ENCODE measurements at places on chromosomes 2 and 18.

DNA sequence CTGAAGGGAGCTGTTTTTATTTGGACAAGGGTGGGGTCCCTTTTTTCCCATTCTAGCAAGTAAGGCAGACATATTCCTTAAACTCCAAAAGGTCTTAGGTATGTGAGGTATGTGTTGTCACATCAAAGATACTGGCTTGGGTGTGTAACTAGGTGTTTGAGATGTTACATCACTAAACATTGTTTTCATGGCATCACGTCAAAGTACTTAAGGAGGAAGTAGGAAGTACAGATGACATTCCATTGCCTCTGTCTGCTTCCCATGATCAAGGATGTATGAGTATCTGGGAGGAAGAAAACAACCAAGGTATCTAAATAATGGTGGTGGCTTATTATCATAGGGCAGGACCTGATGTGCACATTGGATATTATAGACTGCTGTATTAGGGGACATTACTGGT is 39.3 kb downstream of the CD302 start:
- no peak for DNase-seq

- no peak for DNase-seq
These were observed 9.3 kb upstream of the TSN start for GRCh38 chr2:121746071-121746578.

DNA sequence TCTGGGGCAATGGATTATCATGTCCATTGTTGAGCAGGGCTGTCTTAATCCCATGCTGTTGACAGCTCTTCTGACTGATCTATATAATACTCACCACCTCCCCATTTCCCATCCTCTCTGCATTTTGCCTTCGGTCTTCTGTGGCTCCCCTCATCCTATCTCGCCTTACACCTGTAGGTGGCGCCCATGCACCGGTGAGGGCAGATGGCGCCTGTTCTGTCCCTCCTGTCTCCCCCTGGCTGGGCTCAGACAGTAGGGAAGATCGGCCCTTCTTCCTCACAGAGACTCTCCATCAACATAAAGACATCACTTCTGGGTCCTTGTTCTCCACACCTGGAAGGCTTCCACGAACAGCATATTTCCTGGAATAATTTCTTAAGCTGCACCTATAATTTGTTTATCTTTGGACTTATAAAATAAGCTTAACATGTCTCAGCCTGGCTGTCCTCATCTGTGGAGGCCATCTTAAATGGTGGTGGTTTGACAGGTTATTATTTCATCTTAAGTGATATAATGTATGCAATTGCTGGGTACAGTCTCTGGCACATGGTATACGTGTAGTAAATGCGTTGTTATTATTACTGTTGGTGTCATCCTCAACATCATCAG is 10.9 kb upstream of the CDH20 start:
- DNase-seq: no peak

- no peak for DNase-seq
These were observed 129.4 kb downstream of the MCFD2 start for GRCh38 chr2:46786228-46786627.

DNA sequence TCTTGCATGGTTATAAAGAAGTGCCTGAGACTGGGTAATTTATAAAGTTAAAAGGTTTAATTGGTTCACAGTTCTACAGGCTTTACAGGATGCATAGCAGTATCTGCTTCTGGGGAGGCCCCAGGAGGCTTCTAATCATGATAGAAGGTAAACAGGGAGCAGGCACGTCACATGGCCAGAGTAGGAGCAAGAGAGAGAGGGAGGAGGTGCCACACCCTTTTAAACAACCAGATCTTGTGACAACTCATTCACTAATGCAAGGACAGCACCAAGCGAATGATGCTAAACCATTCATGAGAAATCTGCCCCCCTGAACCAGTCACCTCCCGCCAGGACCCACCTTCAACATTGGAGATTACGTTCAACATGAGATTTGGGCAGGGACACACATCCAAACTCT is 141.1 kb downstream of the EN1 start:
- DNase-seq: no peak

GRCh38 chr2:55923091-55923981 is at the start of gene EFEMP1:
TSS of gene EFEMP1 (minus strand) at chr2:55923782. CDS start at chr2:55922440, 1,342 bp downstream.
- no peak for DNase-seq

DNA sequence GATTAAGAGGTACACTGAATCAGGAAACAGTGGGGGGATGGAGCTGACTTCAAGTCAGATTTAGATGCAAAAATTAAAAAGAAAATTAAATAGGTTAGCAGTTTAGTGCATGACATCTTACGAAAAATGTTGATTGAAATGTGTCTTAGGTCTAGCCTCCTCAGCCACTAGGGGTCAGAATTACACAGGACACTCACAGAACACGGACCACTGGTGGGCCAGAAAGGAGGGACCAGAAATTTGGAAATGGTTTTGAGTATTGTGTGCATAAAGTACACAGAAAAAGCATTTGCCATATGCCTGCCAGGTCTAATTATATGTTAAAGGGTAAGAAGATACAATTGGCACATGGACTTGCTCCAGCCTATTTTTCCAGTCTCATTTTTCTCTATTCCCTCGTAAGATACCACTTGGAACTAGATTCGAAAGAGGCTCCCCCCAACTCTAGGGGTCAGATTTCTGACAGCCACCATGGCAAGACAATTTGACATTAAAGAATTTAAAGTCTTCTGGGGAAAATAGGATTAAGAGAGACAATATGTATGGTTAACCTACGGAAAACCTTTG is 550.2 kb upstream of the SETBP1 start:
- no peak for DNase-seq

GRCh38 chr18:27887711-27888495 is 289.0 kb downstream of the CDH2 start:
- no peak for DNase-seq

DNA sequence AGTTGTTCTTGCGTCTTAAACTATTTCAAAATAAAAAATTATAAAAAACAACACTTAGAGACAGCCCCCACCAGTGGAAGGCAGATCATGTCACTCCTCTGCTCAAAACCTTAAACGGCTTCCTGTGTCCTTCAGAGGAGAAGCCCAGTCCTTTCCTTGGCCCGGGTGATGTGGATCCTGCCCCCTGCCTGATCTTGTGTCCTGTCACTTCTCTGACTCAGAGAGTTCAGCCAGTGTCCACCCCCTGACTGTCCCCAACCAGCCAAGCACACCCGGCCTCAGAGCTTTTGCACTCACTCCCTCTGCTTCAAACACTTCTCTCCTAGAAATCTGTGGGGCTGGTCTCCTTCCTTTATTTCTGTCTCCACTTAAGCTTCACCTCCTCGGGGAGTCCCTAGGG is 35.4 kb downstream of the TOGARAM2 start:
- DNase-seq: no peak

- DNase-seq: no peak
These were observed 55.4 kb upstream of the SMIM21 start for GRCh38 chr18:75482880-75483279.

DNA sequence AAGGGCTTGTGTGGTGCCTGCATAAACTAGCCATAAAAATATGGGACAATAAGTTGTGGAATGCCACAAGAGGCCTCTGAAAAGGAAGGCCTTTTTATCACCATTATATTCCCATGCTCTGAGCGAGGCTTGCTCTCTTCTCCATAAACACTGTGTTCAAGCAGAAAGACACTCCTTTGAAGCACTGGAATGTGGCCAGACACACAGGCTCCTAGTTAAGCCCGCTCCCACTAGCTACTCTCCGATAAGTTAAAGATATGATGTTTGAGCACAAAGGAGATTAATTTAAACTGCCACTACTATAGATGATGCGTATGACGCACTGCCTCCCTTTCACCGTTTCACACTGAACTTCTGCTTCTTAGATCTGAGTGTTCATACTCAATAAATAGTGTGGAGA is 188.7 kb upstream of the TWIST2 start:
- no peak for DNase-seq

DNA sequence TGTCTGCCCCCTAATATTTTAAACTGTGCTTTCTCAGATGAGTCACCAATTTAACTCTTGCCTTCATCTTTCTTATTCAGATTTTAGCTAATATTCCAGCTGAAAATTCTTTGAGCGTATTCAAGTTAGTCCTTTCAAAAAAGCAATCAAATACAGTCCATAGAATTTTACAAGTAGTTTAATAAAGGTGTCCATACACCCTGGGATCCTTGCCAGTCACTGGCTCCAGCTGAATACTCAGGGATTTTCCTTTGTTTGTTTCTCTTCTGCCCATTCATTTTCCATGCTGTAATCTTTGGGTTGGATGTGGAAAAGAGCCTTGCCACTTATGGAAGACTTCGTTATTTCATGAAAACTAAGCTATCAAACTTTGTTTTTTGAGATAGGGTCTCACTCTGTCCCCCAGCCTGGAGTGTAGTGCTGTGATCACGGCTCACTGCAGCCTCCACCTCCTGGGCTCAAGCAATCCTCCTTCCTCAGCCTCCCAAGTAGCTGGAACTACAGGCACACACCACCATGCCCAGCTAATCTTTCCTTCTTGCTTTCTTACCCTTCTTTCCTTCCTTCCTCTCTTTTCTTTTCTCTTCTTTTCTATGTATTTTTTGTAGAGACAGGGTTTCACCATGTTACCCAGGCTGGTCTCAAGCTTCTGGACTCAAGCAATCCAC is 34.0 kb downstream of the VSNL1 start:
- no peak for DNase-seq

- DNase-seq: no peak
These were observed 126.2 kb downstream of the PDE1A start for GRCh38 chr2:182300608-182301007.

- DNase-seq: no peak
These were observed 7.9 kb upstream of the INHBB start for GRCh38 chr2:120338015-120338414.

DNA sequence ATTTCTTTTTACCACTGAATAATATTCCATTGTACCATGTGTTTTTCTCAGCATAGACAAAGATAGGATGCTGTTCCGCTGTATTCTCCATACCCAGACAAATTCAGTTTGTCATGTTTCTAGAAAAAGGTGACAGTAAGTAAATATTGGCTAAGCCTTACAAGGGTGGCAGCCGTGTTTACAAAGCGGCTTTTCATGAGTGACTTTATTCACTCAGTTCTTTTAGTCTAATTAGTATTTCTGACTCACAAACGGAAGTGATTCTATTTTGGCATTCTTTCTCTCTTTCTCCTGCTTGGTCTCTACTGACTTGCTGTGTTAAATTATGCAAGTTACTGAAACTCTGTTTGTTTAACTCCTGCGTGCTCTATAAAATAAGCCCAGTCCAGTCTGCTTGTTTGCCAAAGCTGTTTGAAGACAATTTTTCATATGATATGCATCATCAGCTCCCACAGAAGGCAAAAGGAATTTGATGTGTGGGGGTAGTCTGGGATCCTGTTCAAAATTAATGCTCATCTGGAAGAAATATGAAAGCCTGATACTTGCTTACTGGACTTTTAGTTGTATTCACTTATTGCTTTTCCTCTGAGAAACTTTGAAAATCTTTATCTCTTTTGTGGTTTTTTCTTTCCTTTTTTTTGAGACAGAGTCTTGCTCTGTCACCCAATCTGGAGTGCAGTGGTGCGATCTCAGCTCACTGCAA is 2.3 kb upstream of the PLEKHH2 start:
- DNase-seq: no peak

- no peak for DNase-seq
These were observed 155.0 kb upstream of the OTX1 start for GRCh38 chr2:62895632-62896009.

- no peak for DNase-seq
These were observed 83.3 kb upstream of the ID2 start for GRCh38 chr2:8598295-8599165.

DNA sequence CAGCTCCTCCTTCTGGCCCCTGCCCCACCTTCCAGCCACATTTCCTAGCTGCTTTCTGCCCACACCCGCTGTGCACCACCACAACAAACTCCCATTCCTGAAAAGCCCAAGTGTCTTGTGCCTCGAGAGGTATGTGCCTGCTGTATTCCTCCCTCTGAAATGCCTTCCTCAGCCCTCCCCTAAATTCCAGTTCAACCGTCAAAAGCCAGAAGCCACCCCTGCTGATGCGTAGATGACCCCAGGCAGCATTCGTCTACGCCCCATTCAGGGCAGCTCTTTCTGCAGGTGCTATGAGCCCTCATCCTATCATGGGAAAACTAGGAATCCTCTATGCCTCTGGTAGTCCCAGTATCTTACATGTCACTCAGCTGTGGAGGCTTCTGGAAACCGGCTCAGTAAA is 71.7 kb downstream of the DNMT3A start:
- DNase-seq: no peak

DNA sequence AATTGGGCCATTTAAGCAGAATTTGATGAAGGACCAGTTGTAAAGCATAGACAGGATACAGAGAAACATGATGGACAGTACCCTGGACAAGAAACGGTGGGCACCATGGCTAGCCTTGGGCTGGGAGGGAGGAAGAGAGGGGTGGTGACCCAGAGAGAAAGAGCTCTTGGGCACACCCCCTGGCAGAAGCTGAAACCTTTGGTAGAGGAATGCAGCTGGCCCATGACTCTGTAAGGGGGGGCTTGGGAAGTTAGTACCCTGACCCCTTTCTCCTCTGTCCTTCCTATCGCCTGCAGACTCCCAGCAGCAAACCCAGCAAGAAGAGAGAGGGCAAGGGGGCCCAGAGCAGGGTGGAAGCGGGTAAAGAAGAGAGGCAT is 32.6 kb downstream of the MRPL44 start:
- no peak for DNase-seq

DNA sequence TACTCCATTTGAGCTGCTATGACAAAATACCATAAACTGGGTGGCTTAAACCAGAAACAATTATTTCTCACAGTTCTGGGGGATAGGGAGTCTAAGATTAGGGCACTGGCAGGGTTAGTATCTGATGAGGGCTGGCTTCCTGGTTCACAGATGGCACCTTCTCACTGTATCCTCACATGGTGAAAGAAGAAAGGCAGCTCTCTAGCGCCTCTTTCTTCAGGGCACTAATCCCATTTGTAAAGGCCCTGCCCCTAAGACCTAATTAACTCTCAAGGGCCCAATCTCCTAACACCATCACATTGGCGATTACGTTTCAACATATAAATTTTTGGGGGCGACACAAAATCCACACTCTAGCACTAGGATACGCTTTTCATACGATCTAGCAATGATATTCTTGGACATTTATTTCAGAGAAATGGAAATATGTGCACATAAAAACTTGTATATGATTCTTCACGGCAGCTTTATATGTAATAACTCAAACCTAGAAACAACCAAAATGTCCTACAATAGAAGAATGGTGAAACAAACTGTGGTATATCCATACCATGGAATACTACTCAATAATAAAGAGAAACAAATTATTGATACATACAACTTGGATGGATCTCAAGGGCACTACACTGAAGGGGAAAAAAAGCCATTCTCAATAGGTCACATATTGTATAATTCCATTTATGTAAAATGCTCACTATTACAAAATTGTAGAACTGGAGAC is 111.0 kb downstream of the BCL2L11 start:
- no peak for DNase-seq

DNA sequence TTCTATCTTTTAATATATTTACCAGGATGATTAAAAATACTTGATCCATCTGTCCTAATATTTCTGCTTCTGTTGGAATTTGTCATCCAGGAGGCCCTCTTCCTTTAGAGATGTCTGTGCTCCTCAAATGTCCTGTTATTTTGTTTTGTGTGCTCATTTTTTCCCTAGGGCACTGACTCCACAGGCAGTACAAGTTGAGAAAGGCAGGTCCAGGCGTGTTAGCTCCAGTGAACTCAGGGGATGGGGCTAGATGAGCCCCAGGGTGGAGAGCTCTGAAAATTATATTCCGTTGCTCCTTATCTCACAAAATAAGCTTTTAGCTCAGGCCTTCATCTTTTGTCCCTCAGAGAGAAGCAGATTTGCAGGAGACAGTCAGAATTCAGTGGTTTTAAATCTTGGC is 105.7 kb downstream of the SLC4A3 start:
- no peak for DNase-seq

- DNase-seq: no peak
These were observed 23.4 kb upstream of the IL36G start for GRCh38 chr2:112954364-112954763.

- DNase-seq: no peak
These were observed 66.1 kb upstream of the CDCA7 start for GRCh38 chr2:173288561-173288960.
